ENCODE measurements at places on chromosomes 5 and 9.

DNA sequence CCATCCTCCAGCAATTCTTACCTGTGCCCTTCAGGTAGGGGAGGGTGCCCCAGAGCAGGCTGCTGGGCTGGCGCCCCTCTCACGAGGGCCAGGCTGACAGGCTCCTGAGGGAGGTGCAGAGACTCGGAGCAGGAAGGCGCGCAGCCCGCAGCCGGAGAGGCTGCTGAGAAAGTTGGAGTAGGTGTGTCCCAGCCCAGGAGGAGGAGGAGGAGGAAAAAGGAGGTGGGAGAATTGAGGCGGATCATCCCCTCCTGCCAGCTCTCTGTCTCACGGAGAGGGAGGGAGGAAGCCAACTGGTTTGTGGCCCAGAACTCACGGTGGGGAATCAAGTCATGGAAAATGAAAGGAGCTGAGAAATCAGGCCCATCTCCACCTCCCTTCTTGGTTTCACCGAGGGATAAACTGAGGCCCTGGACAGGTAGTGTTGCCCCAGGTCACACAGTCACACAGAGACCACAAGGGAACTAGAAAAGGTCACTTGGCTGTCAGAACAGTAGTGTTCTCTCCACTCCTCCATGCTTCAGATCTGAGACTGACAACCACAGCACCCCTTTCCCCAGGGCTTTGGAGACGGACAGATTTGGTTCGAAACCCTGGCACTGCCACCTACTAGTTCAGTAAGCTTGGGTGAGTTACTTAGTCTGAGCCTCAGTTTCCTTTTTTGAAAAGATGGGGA lies at the start of gene FAT2:
TSS of gene FAT2 (minus strand) at position 188 of the 676 bp plus-strand sequence. CDS start 22,400 bp downstream, outside the sequence.
- DNase-seq, result no peak

DNA sequence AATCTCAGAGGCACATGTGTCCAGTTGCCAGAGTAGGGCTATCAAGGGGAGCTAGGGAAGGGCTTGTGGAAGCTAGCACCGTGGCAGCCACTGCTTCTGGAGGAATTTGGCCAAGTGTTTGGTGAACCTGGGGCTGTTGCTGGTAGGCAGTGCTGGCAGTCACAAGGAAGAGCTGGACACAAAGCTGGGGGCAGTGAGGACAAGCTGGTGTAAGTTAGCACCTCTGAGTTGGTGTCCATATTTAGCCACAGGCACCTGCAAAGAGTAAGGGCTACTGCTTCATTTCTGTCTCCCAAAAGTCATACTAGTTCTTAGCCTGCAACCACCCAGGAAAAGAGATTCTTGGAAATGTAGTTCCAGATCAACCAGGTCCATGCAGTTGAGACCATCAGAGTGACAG lies 359.4 kb downstream of the CSNK1G3 start:
- no peak for DNase-seq

DNA sequence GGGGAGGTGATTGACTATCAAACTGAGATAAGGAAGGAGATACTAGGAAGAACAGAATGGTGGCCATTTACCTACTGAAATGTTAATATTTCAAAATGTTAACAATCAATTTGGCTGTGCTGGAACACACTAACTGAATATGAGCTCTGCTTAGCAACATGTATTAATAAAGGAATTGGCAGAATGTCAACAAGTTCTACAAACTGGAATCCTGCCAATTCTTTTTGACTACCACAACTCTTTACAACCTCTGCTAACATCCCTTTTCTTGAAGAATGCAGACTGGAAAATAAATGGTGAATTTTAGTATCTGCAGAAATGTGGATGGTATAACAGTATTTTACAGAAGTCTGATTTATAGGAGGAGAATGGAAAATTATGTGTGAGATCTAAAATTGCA lies 446.4 kb downstream of the ISL1 start:
- no peak for DNase-seq

DNA sequence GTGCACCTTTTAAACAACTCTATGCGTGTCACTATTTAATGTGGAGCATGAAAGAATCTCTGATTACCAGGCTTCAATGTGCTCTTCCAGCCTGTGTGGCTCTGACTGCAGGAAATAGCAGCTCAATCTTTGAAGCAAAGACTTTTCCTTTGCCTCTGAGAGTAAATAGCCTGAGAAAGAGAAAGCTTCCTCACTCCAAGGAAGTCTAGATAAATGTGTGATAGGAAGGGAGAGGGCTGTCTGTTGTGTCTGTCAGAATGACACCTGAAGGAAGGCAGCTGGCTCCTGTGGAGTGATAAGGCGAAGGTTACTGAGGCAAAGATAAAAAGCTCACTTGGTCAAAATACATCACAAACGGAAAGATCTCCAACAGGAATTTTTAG lies 205.3 kb upstream of the HAPLN1 start:
- no peak for DNase-seq

GRCh38 chr5:160378330-160378729 lies 7.9 kb upstream of the C1QTNF2 start:
- DNase-seq, result no peak

GRCh38 chr9:109969573-109970237 lies 189.7 kb downstream of the PALM2AKAP2 start:
- DNase-seq, result no peak

DNA sequence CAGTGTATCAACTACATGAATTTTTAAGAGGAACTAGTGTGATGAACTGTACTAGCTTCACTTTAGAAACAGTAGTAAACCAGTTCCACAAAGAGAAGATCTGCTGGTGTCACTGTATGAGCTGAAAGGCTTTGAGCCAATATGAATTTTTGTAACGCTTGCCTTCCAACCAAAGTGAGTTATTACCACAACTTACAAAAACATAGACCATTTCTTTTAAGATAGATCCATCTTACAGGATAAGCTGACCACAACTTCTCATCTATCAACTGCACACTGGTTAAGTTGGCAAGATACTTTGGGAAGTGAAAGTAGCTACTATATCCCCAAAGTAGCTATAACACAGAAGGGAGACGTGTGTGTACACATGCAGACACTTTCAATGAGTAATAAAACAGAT lies 849.6 kb upstream of the DMAC1 start:
- no peak for DNase-seq

DNA sequence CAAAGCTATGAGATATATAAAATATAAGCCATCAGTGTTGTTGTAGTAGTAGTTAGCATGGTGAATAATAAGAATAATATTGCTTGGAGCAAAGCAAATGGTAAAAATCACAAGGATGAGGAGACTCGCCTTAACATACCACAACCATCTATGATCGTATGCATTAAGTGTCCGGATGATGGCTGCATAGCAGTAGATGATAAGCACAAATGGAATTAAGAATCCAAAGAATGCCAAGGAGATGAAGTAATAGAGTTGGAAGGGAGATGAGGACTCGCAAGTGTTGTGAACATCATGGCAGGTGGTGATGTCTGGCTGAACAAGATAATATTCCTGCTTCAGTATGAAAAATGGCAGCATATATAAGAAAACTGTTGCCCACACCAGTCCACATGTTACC lies 5.5 kb downstream of the F2RL2 start:
- no peak for DNase-seq

- DNase-seq, result no peak
These were observed 169.9 kb downstream of the MACROH2A1 start for GRCh38 chr5:135229122-135229521.

DNA sequence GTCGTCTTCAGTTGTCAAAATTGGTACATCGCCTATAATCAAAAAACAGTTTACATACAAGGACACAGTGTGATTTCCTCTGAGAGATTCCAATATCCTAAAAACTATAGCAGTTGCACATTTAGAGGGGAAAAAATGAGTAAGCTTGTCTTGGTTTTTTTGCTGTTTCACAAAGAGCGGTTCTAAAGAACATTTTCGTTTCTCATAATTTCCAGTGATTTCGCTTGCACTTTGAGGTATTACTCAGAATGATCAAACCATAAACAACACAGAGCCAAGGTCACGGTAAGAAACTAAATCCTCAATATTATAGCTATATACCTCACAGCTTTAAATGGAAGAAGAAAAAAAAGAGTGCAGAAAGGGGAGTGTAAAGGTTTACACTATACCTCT lies 861 bp downstream of the MTX3 start:
- DNase-seq, result no peak

GRCh38 chr5:17219006-17219422 lies 1.6 kb downstream of the BASP1 start:
- DNase-seq, result no peak

- no peak for DNase-seq
These were observed 11.4 kb upstream of the SYNPO start for GRCh38 chr5:150628936-150629485.

- DNase-seq, result no peak
These were observed 247.7 kb downstream of the PJA2 start for GRCh38 chr5:109161914-109162683.

- DNase-seq, result no peak
These were observed 73.8 kb upstream of the SGCD start for GRCh38 chr5:156253130-156253529.

- DNase-seq, result no peak
These were observed 219.6 kb downstream of the DMRT2 start for GRCh38 chr9:1269533-1270315.
